IMR-90 (cell line): ENCODE measurements at places on chromosomes 7 and 10. TPM values are rescaled to one million over a fixed set of nuclear protein-coding genes. Genes with fewer than 3 reads are reported as not detected.

DNA sequence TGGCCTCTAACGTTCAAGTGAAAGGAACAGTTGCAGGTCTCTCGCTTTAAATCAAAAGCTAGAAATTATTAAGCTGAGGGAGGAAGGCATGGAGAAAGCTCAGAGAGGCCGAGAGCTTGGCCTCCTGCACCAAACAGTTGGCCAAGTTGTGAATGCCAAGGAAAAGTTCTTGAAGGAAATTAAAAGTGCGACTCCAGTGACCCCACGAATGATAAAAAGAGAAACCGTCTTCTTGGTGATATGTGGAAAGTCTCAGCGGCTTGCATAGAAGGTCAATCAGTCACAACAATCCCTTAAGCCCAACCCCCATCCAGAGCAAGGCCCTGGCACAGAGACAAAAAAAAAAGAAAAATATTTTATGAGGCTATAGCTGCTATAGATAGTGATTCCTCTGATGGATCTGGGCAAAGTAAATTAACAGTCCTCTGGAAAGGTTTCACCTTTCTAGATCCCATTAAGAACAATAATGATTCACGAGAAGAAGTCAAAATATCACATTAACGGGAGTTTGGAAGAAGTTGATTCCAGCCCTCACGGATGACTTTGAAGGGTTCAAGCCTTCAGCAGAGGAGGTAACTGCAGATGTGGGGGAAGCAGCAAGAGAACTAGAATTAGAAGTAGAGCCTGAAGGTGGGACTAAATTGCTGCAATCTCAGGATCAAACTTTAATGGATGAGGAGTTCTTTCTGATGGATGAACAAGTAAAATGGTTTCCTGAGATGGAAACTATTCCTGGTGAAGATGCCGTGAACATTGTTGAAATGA, 42.5 kb upstream of the INPP5A start:
- DNase-seq: no peak

DNA sequence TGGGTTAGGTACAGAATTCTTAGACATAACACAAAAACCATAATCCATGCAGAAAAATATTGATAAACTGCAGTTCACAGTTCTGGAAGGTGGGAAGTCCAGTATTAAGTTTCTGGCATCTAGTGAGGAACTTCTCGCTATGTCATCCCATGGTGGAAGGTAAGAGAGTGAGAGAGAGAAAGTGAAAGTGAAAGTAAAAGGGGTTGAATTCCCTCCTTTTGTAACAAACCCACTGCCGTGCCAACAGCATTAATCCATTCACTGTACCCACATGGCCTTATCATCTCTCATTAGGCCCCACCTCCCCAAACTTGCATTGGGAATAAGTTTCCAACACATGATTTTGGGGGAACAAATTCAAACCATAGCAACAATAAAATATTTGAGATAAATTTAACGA, 17.1 kb downstream of the ZNF485 start:
- DNase-seq: peak; percentile 13

DNA sequence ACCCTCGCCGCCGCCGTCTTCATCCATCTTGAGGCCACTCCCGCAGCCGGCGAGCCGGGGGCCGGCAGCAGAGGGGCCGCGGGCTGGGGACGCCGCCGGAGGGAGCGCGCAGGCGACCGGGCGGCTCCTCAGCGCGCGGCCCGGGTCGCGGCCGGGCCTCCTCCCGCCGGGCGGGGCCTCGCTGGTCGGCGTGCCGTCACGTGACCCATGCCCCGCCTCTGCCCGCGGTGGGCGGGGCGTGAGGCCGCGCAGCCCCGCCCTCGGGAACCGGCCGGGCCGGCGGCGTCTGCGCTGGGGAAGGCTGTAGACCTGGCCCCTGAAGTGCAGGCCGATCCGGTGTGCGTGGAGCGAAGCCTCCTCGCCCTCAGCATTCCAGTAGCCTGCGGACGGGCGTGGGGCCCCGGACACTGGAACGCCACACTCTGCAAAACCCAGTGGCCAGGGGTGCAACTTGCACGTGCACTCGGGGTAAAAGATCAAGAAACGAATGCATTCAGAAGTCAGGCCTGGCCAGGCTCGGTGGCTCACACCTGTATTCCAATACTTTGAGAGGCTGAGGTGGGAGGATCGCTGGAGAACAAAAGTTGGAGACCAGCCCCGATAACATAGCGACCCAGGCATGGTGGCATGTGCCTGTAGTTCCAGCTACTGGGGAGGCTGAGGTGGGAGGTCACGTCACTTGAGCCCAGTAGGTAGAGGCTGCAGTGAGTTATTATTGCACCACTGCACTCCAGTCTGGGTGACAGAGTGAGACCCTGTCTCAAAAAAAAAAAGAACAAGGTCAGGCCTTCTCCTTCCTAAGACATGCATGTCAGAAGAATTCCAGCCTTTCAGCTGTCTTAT, at the start of gene CYTH3:
TSS of gene CYTH3 (minus strand) at position 144 of the 843 bp plus-strand sequence. CDS start at position 27, 117 bp downstream.
- DNase-seq: peak; percentile 71

GRCh38 chr10:99629625-99629978, 9.4 kb upstream of the SLC25A28 start:
- DNase-seq: no peak

The ACSM6 gene
- not detected in 2 replicates for polyA plus RNA-seq

The NODAL gene
- not detected in 2 replicates for polyA plus RNA-seq

The GSTO2 gene
- polyA plus RNA-seq: 1.1 and 1.4 TPM in 2 replicates
